ENCODE measurements at places on chromosomes 5 and 9. TPM values are rescaled to one million over a fixed set of nuclear protein-coding genes. Genes with fewer than 3 reads are reported as not detected.

BHMT2 gene
- not detected for total RNA-seq

LHX3 gene
- not detected for total RNA-seq

- no peak for DNase-seq
- H3K36me3 ChIP-seq = no peaks in the 10 kb centered on the region
- H3K4me1 ChIP-seq = peaks cover 12% of the 10 kb centered on the region
- no peak overlapping the region for H3K4me3 ChIP-seq
- H3K27me3 ChIP-seq = peaks cover 40% of the 10 kb centered on the region
Observed at GRCh38 chr5:14146725-14147124, 3.6 kb downstream of the TRIO start.

GRCh38 chr9:89686126-89686525 lies 81.3 kb downstream of the GADD45G start:
- no peaks in the 10 kb centered on the region for H3K36me3 ChIP-seq
- H3K27me3 ChIP-seq = no peaks in the 10 kb centered on the region
- H3K27ac ChIP-seq = no peak overlapping the region
- H3K4me3 ChIP-seq = no peak overlapping the region

TAF1L gene
- not detected for total RNA-seq

DNAJA1 gene
- 184 TPM for total RNA-seq

LPAR1 gene
- total RNA-seq = not detected
